Left ventricle myocardium inferior (tissue), 1 donor: ENCODE measurements at places on chromosomes 7 and 10.

DNA sequence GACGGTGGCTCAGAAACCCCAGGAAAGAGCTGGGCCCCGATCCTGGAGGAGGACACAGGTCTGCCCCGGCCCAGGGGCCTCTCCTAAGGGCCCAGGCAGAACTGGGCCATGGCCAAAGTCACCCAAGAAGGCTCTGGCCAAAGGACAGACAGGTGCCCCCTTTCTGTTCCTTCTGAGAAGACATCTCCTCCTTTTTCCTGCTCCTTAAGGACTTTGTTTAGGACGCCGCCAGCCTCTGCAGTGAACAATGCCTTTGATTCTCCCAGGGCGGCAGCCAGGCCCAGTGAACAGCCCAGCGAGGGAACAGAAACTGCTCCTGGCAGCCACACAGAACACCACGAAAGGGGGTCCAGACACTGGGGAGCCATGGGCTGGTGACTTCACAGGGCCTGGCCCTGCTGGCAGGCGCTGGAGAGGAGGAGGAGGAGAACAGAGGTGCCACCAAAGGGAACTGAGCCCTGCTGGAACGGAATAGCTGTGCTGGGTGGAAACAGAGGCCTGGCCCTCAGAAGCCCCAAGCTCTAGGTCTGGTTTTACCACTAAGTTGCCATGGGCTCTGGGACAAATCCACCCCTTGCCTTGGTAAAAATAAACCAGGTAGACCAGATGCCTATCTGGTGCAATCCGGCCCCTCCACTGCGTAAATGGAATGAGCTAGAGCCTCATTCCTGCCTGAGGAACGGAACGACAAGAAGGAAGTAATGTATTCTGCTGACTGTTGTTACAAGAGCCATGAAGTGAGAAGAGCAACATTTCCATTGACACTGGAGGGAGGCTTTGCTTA, 163.3 kb upstream of the RHEB start:
- DNase-seq: no peak

DNA sequence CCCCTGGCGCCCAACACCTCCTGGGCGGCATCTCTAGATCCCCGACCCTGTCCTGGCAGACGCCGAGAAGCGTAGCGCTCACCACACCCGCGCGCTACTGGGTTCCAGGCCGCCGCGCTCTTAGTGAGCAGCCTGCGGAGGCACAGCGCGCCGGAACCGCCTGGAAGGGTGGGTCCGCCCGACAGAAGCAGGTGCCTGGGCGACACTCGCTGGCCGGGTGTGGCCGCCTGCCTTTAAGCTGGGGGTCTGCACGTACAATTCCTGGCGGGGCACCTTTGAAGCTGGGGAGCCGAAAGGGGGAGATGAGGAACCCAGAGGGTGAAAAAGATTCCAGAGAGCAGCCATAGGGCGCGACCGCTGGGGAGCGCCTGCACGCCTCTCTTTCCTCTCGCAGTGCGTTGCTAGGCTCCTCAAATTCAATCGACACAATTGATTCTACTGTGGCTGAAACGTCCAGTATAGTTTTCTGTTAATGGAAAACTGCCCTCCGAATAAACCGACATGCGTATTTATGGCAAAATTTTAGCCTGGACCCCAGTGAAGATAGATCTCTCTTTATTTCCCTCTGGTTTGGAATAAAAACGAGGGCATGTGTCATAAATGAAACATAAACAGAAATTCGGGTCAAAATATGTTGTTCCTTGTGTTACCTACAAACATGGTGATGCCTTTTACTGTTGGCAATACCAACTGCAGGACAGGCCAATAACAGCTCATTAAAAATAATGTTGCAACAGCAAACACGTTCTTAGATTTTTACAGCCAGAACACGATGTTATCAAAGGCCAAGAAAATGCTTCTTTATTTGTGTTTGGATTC, 4.6 kb downstream of the HMX3 start:
- no peak for DNase-seq

DNA sequence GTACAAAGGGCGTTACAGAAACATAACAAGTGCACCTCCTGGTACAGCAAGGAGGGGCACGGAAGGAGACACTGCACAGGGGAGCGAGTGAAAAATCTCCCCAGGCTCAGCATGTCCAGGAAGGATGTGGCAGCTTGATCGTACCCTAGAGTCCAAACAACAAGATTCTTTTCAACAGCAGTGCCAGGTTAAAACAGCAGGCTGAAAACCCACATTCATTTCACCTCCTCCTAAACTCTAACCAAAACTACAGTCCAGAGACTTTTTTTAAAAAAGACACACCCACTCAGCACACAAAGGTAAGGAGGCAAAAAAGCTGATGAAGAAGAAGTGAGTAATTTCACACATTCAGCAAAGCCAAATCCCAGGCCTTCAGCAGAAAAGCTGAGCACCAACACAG, 138.8 kb downstream of the SFMBT2 start:
- no peak for DNase-seq

GRCh38 chr10:132921818-132922807, 20.3 kb downstream of the CFAP46 start:
- no peak for DNase-seq

DNA sequence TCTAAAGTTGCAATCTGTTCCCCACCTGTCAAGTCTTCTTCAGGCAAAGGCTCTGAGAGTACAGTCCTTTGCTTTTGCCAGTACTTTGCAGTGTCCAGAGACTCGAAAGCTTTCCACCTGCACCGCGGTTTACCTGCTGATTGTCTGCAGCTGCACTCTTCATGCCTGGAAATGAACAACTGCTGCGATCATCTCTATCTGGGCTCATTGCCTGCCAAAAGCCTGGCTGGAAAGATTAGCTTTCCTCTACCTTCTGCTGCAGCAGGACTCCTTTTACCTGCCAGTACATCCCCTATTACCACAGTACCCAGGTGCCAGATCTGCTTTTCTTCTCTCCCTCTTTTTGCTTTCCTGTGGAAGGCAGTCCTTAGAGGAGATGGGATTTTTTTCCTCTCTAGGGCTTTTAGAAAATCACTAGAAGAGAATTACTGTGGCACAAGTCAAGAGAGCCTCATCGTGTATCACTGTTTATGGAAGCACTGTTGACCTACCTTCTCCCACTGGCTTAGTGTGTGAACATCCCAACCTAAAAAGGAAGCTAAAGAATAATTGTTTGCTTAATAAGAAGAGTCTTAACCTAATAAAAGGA, 2.2 kb downstream of the STRIP2 start:
- DNase-seq: no peak

GRCh38 chr10:33506838-33507661, 172.6 kb upstream of the NRP1 start:
- DNase-seq: no peak

DNA sequence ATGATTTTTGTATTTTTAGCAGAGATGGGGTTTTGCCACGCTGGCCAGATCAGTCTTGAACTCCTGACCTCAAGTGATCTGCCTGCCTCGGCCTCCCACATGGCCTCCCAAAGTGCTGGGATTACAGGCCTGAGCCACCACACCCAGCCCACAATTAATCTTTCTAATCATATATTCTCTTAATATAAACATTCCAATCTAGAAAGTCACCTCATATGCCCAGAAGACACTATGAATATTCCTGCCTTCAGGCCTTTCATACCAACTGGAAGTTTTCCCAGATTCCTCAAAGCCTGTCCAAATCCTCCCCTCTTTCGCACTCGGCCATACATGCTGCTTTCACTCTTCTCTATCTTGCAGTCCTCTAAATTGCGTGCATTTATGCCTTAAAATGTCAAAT, 32.6 kb downstream of the PDZD8 start:
- no peak for DNase-seq

DNA sequence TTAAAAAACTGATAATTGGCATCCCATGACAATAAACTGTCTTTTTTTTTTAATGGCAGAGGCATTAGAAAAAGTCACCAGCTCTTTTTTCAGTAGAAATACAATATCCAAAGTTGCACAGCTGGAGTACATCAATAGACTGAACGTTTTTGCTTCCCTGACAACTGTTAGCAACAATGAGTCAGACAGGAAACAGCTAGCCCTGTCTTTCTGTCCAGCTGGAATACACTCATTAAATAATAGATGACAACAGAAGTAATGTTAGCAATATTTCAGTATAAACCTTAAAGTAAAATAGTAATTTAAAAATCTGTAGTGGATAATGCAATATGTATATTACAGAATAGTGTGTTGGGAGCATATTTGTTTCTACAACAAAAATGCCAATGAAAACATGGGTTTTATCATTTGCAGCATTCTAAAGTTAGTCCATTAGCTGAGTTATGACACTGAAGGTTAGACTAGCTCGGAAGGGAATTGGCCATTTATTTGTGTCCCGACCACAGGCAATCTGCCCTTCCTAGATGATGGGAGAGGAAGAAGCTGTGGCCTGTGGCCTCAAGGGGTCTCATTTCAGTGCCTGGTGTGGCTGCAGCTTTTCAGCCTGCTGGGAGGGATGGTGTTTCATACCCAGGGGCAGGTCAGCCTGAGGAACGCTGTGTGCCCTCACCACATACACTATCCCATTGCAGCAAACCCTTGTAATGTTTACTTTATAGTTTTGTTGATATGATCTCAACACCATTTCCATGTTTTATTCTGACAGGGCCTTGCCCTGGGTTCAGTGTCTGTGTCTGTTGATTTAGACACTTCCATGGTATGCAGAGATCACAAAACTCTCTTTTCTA, 173.3 kb downstream of the SLC16A9 start:
- peak; percentile 16 for DNase-seq

GRCh38 chr10:123109466-123109865, 26.3 kb upstream of the HMX3 start:
- no peak for DNase-seq

GRCh38 chr10:47257396-47258120, 42.4 kb upstream of the GDF10 start:
- DNase-seq: no peak

DNA sequence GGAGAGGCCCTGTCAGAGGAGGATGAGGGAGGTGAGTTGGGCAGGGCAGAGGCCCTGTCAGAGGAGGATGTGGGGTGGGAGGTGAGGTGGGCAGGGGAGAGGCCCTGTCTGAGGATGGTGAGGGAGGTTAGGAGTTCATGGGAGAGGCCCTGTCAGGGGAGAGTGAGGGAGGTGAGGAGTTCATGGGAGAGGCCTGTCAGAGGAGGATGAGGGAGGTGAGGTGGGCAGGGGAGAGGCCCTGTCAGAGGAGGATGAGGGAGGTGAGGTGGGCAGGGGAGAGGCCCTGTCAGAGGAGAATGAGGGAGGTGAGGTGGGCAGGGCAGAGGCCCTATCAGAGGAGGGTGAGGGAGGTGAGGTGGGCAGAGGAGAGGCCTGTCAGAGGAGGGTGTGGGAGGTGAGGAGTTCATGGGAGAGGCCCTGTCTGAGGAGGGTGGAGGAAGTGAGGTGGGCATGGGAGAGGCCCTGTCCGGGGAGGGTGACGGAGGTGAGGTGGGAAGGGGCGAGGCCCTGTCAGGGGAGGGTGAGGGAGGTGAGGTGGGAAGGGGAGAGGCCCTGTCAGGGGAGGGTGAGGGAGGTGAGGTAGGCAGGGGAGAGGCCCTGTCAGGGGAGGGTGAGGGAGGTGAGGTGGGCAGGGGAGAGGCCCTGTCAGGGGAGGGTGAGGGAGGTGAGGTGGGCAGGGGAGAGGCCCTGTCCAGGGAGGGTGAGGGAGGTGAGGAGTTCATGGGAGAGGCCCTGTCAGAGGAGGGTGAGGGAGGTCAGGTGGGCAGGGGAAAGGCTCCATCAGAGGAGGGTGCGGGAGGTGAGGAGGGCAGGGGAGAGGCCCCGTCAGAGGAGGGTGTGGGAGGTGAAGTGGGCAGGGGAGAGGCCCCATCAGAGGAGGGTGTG, 73.7 kb downstream of the INPP5A start:
- no peak for DNase-seq

GRCh38 chr7:30238721-30239441, 45.5 kb upstream of the ZNRF2 start:
- DNase-seq: peak; percentile 44

GRCh38 chr10:31789555-31789954, 139.1 kb downstream of the ARHGAP12 start:
- DNase-seq: no peak

DNA sequence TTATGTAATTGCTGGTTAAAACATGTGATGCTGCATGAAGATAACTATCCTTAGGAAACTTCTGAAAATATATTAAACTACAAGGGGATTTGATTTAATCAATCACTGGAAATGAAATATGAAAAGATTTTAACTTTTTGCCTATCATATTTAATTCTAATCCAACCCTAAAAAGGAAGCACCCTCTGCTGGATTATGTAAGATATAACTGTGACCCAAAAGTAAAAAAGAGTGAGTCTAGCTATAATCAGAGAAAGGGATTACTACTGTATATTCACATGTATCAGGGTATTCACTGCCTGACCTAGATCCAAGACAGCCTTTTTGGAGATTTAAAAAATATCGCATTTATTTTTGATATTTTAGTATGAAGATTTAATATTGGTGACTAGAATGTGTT, 295.5 kb downstream of the MDFIC start:
- DNase-seq: no peak

DNA sequence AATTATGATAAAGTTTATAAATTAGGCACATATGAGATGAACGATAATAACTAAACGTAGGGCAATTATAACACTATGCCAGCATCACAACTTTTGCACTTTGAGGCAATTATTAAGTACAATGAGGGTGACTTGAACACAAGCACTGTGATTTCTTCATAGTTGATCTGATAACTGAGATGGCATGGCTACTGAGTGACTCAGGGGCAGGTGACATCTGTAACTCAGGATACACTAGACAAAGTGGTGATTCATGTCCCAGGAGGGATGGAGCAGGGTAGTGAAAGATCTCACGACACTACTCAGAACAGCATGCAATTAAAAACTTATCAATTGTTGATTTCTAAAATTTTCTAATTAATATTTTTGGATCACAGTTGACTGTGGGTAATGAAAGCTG, 98.3 kb upstream of the ARHGAP21 start:
- no peak for DNase-seq

GRCh38 chr7:111014079-111014478, 76.8 kb upstream of the LRRN3 start:
- DNase-seq: no peak

DNA sequence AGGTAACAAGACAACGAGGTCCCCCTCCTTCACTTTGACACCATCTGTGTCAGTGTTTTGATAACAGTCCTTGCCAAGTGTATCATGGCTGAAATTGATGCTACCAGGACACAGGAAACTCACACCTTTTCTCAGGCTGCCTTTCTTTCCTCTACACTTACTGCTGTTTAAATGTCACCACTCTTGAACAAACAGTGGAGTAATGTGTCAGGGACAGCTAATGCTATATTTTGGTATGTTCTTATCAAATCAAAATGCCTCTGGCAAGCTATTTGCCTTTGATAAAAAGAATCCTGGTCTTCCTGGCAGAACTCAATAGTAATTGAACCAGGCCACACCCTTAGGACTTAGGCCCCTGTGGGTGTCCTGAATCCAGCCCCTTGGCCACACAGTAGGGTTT, 692.9 kb downstream of the LRMDA start:
- no peak for DNase-seq

GRCh38 chr7:75985518-75986146, 8.8 kb downstream of the TMEM120A start:
- DNase-seq: no peak
